Esophagus mucosa (tissue), 1 donor: ENCODE measurements at places on chromosomes 6 and 20.

DNA sequence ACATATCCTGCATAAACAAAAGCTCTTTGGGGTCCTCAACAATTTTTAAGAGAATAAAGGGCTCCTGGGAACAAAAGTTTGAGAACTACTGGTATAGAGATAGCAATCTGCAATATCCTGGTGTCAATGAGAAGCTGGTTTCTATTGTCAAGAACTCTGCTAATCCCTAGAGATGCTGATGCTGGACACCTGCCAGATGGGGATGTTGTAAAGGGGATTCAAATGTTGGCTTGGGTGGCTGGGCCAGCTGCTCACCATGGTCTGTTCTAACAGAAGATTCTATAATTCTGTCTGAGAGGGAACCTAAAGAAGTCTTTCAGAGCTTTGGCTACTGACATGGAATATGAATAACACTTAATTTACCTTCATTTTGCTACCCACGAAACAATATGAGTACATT is 137.8 kb downstream of the BTBD9 start:
- ATAC-seq: no peak

- no peak for ATAC-seq
Measured at GRCh38 chr6:37570482-37571133, 70.9 kb upstream of the CCDC167 start.

DNA sequence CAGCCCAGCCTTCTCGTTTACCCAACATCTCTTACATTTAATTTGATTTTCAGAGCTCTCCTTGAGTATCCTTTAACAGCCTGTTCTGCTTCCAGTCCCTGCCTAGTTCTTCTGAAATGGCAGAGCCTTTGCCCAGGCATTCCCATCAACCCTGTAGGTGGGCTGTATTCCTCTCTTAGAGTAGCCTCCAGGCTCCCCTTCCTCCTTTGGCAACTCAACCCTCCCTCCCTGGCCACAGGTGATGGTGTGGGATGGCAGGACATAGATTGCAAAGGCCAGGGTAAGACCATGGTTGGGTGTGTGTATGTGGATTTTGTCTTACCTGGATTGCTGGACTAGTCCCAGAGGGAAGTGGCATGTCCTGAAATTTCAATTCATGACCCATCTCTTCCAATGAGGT is 125.4 kb downstream of the F13A1 start:
- ATAC-seq: no peak

DNA sequence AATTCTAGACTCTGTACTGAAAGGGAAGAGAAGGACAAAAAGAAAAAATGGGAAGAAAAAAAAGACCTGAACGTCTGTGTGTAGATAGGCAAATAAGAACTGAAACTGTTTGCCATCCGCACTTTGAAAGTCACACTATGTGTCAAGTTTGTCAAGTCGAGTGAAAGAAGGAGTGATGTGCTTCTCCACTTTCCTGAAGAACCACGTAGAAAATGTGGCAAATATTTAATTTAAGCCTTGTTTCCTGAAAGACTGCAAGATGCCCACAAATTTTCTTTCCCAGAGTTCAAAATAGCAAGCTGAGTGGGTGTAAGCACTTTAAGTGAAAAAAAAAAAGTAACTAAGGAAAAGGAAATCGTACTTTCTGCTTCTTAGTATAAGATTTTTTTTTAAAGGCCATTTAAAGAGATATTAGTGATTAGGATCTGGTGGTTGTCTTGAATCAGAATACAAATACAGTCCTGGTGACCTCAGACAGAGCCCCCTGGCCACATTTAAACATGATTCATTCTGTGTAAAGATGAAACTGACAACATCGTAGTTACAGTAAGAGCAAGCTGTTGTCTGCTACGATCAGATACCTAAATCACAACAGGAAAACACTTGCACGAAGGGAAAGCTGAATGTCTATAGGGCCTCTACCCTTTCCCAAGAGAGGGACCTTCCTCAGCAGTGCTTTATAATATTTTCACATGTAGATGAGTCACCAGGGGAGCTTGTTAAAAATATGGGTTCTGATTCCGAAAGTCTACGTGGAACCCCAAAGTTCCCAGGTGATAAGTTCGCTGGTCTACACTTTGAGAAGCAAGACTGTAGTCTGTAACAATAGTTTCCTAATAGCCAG is 102.3 kb downstream of the HIVEP2 start:
- ATAC-seq: no peak

- peak; percentile 63 for ATAC-seq
Measured at GRCh38 chr20:5402903-5403531, 86.3 kb upstream of the PROKR2 start.

DNA sequence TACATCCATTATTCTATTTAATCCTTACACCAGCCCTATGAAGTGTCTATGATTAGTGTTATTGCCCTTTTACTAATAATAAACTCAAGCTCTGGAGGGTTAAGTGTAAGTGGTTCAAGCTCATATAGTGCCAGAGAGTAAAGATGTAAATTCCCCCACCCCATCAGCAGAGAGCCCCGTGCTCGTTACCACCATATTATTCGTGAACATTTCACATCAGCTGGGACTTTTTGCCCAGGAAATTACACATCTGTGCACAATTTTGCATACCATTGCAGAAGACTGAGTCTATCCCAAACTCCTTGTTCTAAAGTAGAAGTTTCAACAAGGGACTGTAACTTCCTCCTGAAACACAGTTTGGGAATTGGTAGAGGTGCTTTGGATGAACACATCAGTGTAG is 220.1 kb downstream of the BCAS1 start:
- no peak for ATAC-seq

DNA sequence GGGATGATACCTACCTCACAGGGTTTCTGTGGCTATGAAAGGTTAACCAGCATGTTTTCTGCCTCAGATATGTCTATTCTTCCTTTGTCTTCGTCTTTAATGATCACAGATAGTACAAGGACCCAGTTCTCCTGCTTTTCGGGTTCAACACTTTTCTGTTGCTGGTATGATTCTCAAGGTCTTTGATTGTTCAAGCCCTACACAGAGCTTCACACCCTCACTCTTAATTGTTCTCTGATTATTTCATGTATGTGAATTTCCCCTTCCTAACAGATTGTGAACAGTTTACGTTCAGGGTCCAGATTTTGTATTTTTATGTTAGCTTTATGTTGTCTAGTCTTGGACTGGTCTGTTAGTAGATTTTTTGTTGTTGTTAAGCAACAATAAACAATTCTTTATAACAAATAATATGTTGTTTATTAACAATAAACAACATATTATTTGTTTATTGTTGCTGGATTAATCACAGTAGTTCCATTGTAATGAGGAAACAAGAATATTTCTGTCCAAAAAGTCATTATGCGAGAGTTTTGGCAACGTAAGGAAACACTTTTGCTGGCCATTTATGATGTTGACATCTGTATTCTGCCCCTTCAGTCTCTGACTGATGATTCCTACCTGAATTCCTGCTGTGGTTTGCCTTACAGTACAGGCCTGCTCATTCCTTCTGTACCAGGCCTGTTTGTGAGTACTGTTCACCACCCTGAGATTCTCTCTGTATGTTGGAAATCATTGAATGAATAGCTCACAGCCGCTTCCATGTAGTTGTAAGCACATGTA is 27.2 kb upstream of the TULP4 start:
- no peak for ATAC-seq

GRCh38 chr6:144725736-144726522 is 440.8 kb downstream of the UTRN start:
- ATAC-seq: no peak

- peak; percentile 52 for ATAC-seq
Measured at GRCh38 chr6:160293844-160294243, 35.2 kb upstream of the SLC22A2 start.

DNA sequence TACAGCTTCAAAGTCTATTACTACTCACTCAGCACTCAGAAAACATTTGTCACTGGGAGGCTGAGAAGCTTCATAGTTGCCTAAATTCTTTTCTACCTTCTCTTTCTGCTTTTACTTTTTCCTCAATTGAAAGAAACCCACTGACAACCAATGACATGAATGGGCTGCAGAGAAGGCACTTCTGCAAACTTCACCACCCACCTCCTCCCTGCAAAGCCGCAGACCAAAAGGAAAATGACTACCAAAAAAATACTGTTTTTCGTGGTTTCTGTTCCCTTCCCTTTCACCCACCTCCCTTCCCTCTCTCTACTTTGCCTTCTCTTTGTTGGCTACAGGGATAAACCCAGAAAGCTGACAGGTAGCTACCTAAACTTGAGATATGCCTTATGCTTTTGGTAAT is 3.2 kb downstream of the GNAS-AS1 start:
- no peak for ATAC-seq
